ENCODE measurements at places on chromosomes 2 and 18.
A peak's percentile ranks its signal among the peaks of the same experiment; 100 is the strongest.

DNA sequence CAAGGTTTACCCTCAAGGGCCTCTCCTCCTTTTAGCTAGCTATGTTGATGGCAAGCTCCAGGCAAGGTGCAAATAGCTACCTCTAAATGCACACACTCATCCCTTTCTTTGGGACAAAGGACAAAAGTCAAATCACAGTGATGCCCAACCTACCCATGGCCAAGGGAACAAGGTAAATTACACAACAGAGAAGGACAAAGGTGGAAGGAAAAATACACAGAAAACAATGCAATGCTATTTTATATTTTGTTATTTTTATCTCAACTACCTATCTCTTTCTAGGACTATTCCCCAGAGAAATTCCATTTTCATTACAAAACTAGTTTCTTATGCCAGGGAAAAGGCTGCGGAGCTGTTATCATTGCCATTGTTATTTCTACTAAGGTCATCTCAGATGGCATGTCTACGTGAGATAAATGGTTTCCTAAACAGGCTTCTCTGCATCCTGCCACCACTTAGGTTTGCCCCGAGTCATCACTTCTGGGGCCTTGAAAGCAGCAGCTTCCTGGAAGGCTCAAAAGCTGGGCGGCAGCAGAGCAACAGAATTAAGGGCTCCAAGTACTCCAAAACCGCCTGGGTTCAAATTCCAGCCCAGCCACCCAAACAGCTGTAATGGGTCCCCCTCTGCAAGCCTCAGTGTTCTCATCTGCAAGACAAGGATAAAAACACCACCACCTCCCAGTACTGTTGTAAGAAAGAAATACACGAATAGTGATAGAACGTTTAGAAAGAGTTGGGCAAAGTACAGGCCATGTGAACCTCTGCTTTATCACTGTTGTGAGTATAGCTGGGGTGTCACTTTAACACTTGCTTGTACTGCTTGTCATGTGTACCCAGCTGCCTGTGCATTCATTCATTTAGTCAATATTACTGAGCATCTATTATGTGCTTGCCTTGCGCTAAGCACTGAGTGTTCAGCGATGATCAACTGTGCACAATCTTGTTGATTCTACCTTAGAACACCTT, 20.9 kb downstream of the BCL2 start:
- DNase-seq = peak; percentile 31

GRCh38 chr2:207285473-207285815, 119.7 kb upstream of the KLF7 start:
- no peak for DNase-seq

DNA sequence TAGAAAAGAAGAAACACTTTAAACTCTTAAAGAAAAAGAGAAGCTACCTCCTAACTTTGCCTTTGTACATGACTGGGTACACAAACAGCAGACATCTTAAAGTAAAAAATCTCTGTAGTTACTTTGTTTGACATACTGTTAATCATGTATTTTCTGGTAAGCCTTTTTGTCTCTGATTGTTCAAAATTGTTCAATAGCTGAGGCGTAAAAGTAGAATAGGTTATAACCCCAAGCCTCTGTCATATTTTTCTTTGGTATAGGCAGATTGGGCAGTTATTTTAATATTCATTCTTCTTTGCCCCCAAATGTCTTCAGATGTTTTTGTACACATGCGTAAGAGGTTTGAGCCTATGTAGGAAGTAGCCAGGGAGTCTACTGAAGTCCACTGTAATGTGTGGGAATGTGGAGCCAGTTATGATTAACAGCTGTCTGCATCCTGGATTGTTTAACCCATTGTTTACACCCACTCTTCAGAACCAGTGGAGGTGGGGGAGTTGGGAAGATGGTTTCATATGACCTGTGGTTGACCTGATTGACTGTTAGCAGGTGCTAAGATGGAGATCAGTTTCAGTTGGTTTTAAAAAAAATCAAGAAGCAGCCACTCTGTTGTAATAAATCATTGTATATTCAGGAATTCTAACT, 150.5 kb downstream of the TANC1 start:
- DNase-seq = no peak

DNA sequence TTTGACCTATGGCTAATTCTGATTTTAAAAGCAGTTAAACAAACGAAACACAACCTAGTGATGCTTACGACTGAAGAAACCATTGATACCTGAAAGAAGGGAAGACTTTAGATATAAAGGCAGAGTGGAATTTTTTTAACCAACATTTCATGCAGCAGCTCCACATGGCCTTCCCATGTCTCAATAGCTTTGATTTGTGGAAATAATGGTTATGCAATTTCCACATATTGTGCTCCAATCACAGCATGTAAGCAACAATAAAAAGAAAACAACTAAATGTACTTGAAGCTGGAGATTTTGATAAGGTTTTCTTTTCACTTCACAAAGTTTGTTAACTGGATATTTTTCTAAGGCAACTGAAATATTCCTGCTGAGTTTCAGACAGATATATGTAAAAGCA, 82.0 kb upstream of the SLC39A10 start:
- DNase-seq = no peak

GRCh38 chr2:200471324-200471848, 38.5 kb downstream of the KCTD18 start:
- peak; percentile 28 for DNase-seq
